Stimulated activated CD8-positive, alpha-beta memory T cell treated with anti-CD3 and anti-CD28 coated beads, Interleukin-15, amount 100 ng/mL, for 4 hours (primary cell): ENCODE measurements at places on chromosomes 3 and 15.

DNA sequence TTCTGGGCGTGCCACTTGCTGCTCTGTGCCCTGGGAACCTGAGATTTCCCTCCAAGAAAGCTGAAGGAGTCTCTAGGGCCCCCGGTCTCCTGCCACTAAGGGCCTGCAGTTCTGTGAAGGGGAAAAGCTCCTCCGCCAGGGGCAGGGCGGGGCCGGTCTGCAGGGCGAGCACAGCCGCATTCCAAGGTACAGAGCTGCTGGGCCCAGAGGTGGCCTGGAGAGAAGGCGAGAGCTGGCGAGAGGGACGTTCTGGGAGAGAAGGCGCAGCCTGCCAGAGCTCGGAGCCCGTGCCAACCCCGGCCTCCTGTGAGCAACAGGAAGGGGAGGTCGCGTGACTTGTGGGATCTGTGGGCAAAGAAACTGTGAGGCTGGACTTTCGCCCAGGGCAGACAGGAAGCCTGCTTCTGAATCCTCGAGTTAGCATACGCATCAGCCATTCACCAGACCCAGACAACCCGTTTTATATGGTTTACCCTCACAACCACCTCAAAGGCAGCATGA lies 500.4 kb downstream of the SHQ1 start:
- peak; percentile 33 for DNase-seq

GRCh38 chr3:12579905-12580304 lies 23.0 kb downstream of the MKRN2 start:
- no peak for DNase-seq

- DNase-seq = no peak
These were observed 17.6 kb upstream of the PAQR9 start for GRCh38 chr3:142981108-142981507.

- no peak for DNase-seq
These were observed 4.2 kb downstream of the VPS39 start for GRCh38 chr15:42203891-42204290.

GRCh38 chr3:14305324-14305723 lies 97.1 kb upstream of the SLC6A6 start:
- DNase-seq = no peak
